ENCODE measurements at places on chromosomes 2 and 18.

DNA sequence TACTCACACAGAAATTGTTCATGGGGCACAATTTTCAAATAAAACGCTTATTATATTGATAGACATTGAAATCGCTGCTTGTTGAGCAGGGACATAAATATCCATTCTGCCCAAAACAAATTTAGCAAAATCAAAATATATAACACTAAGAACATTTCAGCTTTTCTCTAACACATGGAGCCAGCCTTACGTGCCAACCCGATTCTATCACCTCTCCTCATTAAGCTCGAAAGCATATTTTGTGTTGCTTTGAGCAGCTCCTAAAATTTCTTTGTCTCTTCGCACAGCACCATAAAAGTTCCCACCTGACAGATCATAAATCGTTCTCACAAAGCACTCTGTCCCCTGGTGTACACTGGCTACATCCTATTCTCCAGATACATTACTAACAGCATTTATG is 1034.4 kb upstream of the KLHL29 start:
- no peak for DNase-seq

GRCh38 chr2:185417111-185417510 is 321.5 kb upstream of the FSIP2 start:
- DNase-seq: no peak

- DNase-seq: no peak
These were observed 38.4 kb upstream of the MBP start for GRCh38 chr18:77170890-77171410.

GRCh38 chr18:49376046-49376445 is 84.4 kb downstream of the DYM start:
- no peak for DNase-seq

DNA sequence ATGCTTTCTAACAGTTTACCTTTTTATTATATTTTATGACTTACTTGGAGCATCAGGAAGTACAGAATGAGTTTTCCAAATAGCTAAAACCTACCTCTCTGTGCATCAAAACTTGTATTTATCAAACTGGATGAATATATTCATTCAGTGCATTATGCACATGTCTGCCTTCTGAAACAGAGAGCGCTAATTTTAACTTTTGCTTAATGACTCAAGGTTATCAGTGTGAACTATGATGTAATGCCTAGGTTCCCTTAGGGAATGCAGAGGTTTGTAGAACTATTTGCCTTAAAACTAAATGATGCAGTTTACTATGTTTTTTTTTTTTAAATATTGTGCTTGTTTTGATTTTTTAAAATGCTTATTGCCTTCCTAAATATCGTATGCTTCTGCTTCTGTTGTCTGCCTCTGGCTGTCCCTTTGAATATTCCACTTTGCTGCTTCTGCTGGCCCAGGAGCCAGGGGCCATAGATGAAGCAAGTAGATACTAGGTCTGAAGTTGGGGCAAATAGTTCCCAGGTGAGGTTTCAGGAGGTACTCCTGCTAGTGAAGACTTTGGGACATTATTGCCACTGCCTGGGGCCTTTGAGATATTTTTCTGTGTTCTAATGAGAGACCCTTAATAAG is 16.5 kb downstream of the TMEM178A start:
- no peak for DNase-seq

DNA sequence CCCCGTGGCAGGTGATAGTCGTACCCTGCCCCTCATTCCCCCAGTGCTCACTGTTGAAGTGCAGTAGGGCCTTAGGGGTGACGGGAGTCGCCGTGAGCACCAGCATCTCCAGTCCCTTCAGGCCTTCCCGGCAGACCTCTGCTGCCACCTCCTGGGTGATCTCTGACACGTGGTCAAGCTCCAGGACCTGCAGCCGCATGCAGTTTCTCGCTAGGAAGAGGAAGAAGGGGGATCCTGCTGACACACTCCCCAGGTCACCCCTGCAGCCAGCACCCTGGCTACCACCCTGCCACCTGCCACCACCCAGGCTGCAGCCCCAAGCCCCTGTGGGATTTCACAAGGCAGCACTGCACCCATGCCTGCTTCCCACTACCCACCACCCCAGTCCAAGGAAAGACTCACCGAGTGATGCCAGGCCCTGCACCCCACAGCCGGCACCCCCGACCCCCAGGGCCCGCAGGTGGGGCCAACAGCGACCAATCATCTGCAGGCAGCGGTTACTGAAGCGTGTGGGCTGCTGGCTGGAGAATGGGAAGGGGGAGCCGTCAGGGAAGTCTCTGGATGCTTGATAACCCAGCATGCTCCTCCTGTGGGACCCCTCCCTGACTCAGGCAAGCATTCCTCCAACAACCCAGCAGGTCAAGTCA is 23.8 kb downstream of the FBXO41 start:
- DNase-seq: no peak

GRCh38 chr2:100104718-100105677 is 37.4 kb downstream of the AFF3 start:
- DNase-seq: peak; percentile 11

DNA sequence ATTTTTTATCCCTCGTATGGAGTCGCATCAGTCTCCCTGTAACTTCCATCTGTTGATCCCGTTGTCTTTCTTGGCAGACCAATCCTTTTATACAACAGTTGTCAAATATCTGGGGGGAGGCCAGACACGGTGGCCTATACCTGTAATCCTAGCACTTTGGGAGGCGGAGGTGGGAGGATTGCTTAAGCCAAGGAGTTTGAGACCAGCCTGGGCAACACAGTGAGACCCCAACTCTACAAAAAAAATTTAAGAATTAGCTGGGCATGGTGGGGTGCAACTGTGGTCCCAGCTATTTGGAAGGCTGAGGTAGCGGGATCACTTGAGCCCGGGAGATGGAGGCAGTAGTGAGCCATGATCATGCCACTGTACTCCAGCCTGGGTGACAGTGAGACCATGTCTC is 2.0 kb downstream of the XRCC5 start:
- DNase-seq: no peak

GRCh38 chr2:210523650-210524289 is 32.6 kb upstream of the CPS1 start:
- no peak for DNase-seq

- DNase-seq: no peak
These were observed 594.8 kb upstream of the ZEB2 start for GRCh38 chr2:145114726-145115125.

DNA sequence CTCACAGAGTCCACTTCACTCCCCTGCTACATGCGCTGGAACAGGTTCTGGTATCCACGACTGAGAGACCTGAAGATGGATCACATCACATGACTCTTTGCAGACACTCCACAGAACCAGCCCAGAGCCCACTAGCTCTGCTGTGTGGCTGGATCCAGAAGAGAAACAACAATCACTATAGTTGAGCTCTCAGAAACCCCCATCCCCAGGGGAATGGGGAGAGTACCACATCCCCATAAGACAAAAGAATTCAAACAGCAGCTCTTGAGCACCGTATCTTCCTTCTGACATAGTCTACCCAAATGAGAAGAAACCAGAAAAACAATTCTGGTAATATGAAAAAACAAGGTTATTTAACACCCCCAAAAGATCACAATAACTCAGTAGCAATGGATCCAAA is 76.4 kb downstream of the ZSWIM2 start:
- no peak for DNase-seq

DNA sequence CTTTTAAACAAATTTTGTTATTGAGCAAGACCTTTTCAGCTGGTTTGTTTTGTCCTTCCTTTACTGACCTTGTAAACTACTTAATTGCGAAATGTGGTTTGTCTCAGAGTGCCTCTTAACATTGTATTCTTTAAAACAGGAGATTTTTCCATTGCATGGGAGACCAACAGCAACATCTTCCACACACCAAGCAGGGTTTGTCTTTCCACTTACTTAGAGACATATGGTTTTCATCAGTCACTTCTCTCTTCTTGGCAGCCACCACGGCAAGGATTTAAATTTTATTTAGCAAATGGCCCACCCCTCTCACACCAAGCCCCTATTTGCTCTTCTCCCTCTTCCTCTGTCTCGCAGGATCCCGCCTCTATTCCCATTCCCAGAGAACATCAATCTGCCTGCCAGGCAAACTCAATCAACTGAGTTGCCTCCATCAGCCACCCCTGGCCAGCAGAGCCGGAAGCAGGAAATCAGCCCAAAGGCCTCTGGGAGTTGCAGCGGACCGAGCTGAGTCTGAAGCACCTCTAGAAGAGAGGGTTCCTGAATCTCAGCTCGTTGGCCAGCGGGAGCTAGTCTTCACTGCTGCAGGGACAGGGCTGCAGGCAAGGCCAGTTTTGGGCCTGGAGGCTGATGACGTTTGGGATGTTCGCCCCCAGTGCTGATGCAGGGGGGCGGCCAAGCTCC is 11.3 kb upstream of the CIB4 start:
- peak; percentile 62 for DNase-seq

All from A673 (cell line).